ENCODE measurements at places on chromosomes 1 and 21.

DNA sequence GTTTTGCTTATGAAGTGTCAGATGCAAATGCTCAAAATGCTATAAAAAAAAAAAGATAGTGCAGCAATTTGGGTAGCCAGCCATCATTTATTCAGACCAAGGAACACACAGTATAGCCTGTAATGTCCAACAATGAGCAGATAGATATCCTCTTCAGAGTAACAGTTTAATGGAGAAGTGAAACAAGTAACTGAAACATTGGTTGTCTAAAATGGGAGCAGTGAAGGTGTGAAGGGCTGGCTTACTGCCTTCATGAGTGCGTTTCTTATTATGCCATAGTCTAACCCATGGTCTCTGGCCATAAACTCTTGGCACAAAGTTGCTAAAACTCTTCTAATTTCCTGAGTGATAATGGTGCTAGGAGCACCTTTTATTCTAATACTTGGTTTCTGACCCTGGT lies 11.4 kb downstream of the RGS5 start:
- DNase-seq, result no peak

GRCh38 chr1:55078470-55078869 lies 39.1 kb downstream of the PCSK9 start:
- no peak for DNase-seq

GRCh38 chr1:42973286-42973685 lies 14.6 kb upstream of the SLC2A1 start:
- DNase-seq, result peak; percentile 62

DNA sequence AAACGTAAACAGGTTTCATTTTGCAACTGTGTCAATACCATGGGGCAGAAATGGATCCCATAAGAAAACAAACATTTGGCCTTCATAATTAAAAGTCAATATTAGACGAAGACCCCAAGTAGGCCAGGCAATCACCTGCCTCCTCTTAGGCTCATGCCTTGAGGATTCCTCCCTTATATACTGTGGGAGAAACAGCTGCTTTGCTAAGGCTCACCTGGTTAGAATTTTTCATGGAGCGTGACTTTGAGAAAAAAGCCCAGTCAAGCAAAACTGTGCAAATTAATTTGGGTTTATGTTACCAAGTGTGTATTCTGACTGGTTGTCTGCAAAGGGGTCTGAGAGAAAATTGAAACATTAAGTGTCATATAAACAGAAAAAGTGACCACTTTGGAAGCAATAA lies 605.3 kb upstream of the USP24 start:
- DNase-seq, result no peak

GRCh38 chr1:172915271-172915670 lies 135.5 kb downstream of the TNFSF18 start:
- no peak for DNase-seq

- no peak for DNase-seq
These were observed 588.1 kb downstream of the KIF26B start for GRCh38 chr1:245742896-245743295.

- DNase-seq, result peak; percentile 72
These were observed 58.8 kb downstream of the FRRS1 start for GRCh38 chr1:99707535-99708142.

DNA sequence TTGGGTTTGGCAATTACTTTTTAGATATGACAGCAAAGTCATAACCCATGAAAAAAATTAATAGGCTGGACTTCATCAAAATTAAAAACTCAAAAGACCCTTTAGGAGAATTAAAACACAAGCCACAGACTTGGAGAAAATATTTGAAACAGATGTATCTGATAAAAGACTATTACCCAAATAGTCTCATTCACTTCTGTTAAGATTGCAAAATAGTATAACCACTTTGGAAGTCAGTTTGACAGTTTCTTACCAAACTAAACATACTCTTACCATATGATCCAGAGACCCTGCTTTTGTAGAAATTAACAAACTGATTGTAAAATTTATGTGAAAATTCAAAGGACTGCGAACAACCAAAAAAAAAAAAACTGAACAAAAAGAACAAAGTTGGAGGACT lies 32.5 kb upstream of the SLC44A3 start:
- DNase-seq, result no peak

DNA sequence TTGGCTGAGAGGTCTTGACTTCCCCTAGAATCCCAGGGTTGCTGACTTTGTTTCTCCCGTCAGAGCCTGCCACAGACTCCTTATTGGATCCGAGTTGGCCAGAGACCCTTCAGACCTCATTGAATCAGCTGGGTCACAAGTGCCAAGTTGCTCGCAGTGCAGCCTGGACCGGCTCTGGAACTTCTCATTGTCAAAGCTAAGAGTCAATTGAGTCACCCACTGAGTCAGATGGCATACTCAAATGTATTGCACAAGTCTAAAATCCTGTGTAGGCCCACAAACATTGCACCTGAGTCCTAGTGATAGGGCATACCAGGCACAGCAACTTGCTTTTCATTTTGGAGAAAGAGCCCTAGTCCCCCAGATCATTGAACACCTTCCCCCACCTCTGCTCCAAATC lies 20.4 kb upstream of the SCAF4 start:
- peak; percentile 50 for DNase-seq

DNA sequence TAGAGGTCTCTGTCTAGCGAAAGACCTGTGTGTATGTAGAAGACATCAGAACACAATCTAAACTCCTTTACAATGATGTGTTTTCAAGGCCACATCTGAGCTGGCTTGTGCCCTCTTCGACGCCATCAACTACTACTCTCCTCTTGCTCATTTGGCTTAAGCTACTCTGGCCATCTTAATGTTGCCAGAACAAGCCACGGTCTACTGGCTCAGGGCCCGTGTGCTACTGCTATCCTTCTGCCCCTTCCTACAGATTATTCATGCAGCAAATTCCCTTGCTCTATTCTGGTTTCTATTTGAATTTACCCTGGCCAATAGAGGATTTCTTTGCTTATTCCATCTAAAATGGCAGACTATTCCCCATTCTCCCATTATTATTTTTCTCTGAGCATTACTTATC lies 121.7 kb downstream of the ZZZ3 start:
- no peak for DNase-seq

- DNase-seq, result no peak
These were observed 100.0 kb upstream of the CLDN14 start for GRCh38 chr21:36579898-36580297.

- DNase-seq, result peak; percentile 22
These were observed 11.5 kb upstream of the CXADR start for GRCh38 chr21:17501107-17502006.

DNA sequence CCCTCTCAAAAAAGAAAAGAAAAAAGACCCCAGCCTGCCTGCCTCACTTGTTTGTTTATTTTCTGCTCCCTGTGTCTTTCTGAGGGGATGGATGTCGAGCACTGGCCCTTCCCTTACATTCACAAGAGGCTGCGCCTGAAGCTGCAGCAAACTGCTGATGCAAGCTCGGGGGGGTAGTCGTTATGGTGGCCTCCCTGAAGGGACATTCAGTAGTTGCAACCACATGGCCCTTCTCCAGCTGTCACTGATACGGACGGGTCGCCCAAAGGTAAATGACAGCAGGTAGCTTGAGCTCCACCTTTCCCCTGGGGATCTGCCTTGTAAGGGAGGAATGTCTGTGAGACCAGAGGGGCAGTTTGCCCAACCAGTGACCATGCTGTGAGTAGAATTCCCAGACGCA lies 17.7 kb downstream of the PLEKHM2 start:
- no peak for DNase-seq

DNA sequence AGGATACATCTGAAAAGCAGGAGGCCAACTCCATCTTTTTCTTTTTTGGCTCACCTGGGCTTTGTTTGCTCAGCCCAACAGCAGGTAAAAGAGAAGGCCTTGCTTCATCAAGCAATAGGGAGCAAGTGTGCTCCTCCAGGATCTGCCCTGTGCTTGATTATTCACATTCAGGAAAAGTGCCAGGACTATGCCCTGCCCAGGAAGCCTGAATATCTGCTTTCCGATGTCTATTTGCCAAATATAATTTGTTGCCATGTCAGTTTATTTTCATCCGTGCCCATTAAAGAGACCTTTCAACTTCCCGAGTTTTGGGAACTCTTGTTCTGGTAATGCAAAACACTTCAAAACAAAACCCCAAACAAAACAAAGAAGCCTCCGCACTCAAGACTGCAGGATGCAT lies 185.3 kb downstream of the CDC7 start:
- DNase-seq, result no peak

DNA sequence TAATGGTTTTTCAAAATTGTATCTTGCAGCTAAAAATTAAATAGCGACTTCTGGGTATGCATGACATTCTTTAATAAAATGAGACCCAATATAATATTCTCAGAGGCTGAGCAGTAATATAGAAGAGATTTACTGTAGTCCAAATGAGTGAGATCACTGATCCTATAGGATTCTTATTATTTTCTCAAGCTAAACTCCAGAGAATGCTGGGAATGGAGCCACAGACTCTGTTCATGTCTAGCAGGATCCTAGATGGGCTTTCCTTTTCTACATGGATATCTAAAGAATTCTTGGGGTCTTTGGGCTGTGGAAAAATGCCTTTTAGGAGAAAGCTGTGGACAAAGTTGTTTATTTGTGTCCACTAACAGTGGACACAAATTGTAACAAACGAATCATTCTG lies 150.7 kb upstream of the ZNF644 start:
- DNase-seq, result no peak

Measured in ELR (cell line).